ENCODE measurements at places on chromosomes 5 and 9. TPM values are rescaled to one million over a fixed set of nuclear protein-coding genes. Genes with fewer than 3 reads are reported as not detected.

Gene FOXI1
- total RNA-seq, result not detected

Gene UNC13B
- total RNA-seq, result 14.6 TPM

Gene SPINK6
- not detected for total RNA-seq

Gene MCC
- 19.6 TPM for total RNA-seq

Gene N4BP3
- 19.6 TPM for total RNA-seq

Gene SPOCK1
- 2.4 TPM for total RNA-seq

Gene ZFP2
- total RNA-seq, result 2.9 TPM

Gene GNPDA1
- 26.5 TPM for total RNA-seq

Gene GABRP
- total RNA-seq, result 0.13 TPM

Gene SLC12A7
- 5.5 TPM for total RNA-seq

Gene PIK3R1
- 68.7 TPM for total RNA-seq

Gene IFNA10
- not detected for total RNA-seq

Gene IFNA21
- total RNA-seq, result not detected

Gene GRIA1
- 0.98 TPM for total RNA-seq

Gene LRRC14B
- total RNA-seq, result 28.4 TPM

Gene CA9
- total RNA-seq, result 0.49 TPM

Gene CAVIN4
- 182 TPM for total RNA-seq

Gene SLC34A1
- total RNA-seq, result not detected

Gene SLC25A2
- 0.22 TPM for total RNA-seq

Gene NAA35
- 21.9 TPM for total RNA-seq

Gene BTNL9
- 5.3 TPM for total RNA-seq

Gene ADRB2
- 1.4 TPM for total RNA-seq

Gene SPATA31A6
- total RNA-seq, result not detected

Gene SOHLH1
- not detected for total RNA-seq

Gene LTC4S
- 2.3 TPM for total RNA-seq

Gene NPR2
- total RNA-seq, result 16.8 TPM

Gene CDH18
- total RNA-seq, result 13.4 TPM

Gene FAM221B
- not detected for total RNA-seq

Gene PCDHGA5
- 2.3 TPM for total RNA-seq

Gene TPM2
- total RNA-seq, result 5,909 TPM

Gene NIM1K
- 0.22 TPM for total RNA-seq

Gene MARCHF11
- total RNA-seq, result 0.04 TPM

Gene MARVELD2
- total RNA-seq, result 0.31 TPM

Gene IL5
- total RNA-seq, result not detected

Gene FAM169A
- 0.62 TPM for total RNA-seq

Gene DPYSL3
- 87.5 TPM for total RNA-seq

Gene SARDH
- total RNA-seq, result 6.3 TPM

Gene PCDHGA4
- 1.8 TPM for total RNA-seq

Gene KIF4B
- under 0.01 TPM for total RNA-seq

Gene RIMOC1
- total RNA-seq, result 10.5 TPM

Gene IQGAP2
- 17.2 TPM for total RNA-seq

Gene SNX18
- 26.9 TPM for total RNA-seq

Gene RASEF
- 0.31 TPM for total RNA-seq

Gene SHOC1
- total RNA-seq, result not detected

Gene CDH12
- total RNA-seq, result 1.3 TPM

Gene CCDC192
- 0.18 TPM for total RNA-seq

Gene SERF1A
- 2.8 TPM for total RNA-seq

Gene PCDHGB2
- total RNA-seq, result 1.5 TPM

Gene SLC1A1
- 0.66 TPM for total RNA-seq

Gene BNC2
- 24.0 TPM for total RNA-seq

Gene PCDHB16
- 2.1 TPM for total RNA-seq

Gene CD72
- total RNA-seq, result 1.6 TPM

Gene SPAG8
- total RNA-seq, result 1.5 TPM

Gene SLIT3
- 7.4 TPM for total RNA-seq

Gene TLR4
- total RNA-seq, result 13.3 TPM

All from muscle of leg (tissue), 16 donors.